ENCODE measurements at places on chromosomes 4 and X.

GRCh38 chr4:15792974-15793373 is 14.8 kb downstream of the CD38 start:
- no peak for DNase-seq

GRCh38 chr4:147839200-147839599 is 107.3 kb downstream of the ARHGAP10 start:
- no peak for DNase-seq

DNA sequence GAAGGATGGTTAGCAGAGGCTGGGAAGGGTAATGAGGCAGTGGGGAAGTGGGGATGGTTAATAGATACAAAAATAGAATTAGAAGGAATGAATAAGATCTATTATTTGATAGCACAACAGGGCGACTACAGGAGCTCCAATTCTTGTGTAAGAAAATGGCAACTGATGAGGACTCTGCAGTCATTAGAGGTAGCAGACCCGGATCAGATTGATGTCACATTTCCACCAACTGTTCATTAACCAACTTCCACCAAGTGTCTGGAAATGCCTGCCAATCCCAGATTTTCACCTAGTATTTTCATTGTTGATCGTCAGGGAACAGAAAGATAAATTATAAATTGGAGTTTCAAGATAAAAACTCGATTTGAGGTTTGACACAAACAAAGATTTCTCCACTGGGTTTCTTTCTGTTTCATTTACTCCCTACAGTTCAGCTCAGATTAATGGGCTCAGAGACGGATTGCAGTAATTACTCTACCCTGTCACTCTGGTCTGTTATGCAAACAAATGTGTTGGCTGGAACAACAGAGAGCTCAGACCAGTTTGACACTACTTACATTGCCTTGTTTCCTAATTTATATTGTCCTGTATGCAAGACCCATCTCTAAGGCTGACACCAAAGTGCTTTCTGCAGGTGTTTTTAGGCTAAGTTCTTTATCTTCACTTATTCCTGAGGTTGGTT is 909.2 kb upstream of the PRKX start:
- no peak for DNase-seq

DNA sequence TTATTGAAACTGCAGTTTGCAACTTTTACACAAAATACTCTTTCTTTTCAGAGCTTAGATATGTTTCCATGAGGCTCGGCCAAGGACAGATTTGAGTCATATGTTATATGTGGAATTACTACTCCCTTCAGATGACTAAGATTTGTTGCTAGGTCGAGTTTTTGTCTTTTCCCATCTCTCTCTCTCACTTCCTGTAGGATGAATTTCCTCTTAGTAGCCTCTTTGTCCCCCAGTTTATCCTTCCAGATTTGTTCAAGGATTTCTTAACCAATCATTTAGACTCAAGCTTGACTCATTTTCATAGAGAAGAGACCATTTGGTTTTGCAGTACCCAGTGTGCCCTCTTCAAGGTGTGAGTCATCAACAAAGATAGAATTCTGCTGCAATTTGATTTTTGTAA is 209.2 kb downstream of the GLUD2 start:
- peak; percentile 15 for DNase-seq

DNA sequence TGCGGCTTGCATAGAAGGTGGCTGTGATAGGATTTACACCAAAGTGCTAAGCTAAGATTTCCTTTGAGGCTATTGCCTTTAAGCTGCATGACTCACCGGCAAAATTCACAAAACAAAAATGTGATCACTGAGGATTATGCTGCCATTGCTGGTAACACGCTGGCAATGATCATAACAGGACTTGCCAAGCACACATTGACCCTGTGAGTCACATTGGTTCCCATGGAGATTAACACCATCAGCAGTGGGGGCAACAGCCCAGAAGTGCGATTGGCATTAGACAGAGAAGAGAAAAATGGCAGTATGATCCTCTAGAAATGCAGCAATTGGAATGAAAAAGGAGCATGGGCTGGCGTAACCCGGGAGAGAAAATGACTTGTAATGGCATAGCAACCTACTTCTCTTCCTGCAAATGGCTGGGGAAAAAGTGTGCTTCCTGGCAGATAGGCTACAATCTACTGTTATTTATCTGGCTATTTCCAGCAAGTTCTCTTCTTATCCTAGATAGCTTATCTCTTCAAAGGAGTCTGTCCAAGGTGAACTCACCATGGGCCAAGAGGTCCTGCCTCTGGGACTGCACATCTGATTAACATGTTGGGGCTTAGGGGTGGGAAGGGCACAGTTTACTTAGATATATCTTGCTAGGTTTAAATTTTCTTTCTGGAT is 314.2 kb upstream of the IGFBP7 start:
- DNase-seq: peak; percentile 95

DNA sequence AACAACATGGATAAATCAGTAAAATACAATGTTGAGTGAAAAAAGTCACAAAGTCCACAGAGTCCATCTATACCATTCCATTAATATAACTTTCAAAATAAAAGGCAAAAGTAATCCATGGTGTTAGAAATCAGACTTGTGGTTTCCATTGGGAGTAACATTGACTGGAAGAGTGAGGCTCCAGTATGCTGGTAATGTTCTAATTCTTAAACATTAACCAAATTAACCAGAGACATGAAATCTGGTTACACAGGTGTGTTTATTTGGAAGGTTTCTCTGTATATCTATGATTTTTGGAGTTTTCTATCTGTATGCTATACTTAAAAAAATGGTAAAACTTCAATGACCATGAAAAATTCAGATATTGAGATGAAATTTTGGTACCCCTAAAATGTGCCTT is 42.6 kb downstream of the SULT1B1 start:
- no peak for DNase-seq

- DNase-seq: no peak
Measured at GRCh38 chr4:159106636-159107035, 3.8 kb downstream of the RAPGEF2 start.

- DNase-seq: peak; percentile 74
Measured at GRCh38 chrX:115367455-115367854, 77.9 kb downstream of the LUZP4 start.

- DNase-seq: no peak
Measured at GRCh38 chrX:1493877-1494510, 41.3 kb upstream of the ASMTL start.

DNA sequence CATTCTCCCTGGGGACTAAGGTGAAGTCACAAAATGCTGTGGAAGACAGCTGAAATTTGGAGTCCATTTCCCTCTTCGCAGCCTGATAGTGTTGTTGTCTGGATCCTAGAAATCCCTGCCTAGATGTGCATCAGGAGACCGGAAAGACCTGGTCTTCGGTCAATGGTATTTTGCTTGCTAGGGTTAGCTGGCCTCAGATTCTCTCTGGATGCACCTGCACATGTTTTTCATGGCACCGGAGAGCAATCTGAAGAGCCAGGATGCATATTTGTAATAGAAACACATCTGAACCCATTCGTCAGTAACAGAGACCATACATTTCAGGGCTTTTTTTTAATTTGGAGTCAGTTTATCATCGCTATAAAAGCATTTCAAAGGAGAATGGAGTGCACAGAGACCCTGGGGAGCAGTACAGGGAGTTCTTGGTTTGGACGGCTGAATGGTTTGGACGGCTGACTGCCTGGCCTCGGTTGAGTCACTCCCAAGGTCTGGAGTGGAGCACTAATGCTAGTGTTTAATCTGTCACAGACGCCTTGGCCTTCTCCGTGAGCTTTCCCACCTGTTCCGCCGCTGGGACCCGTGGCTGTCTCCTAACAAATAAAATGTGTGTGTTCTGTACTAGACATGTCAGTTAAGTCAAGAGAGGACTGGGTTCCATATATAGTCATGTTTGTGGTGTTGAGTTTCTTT is 7.5 kb upstream of the PDLIM3 start:
- no peak for DNase-seq

- no peak for DNase-seq
Measured at GRCh38 chr4:44558031-44558605, 93.3 kb downstream of the YIPF7 start.

DNA sequence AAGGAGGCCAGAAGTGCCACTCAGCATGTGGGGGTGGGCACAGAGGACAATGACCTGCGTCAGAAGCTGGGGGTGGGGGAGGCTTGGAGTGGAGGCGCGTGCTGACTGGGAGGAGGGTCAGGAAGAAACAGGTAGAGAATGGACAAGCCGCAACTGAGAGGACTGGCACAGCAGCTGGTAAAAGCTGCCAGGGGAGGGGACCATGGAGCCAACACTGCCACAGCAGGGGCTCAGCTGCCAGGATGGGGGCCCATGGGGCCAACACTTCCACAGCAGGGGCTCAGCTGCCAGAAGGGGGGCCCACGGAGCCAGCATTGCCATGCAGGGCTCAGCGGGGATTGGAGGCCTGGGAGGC is 19.1 kb downstream of the RNF212 start:
- no peak for DNase-seq

- no peak for DNase-seq
Measured at GRCh38 chr4:6990661-6991060, 52.5 kb upstream of the TADA2B start.

- no peak for DNase-seq
Measured at GRCh38 chr4:134393592-134393991, 192.0 kb upstream of the PABPC4L start.

GRCh38 chr4:184313058-184313581 is 95.4 kb upstream of the ENPP6 start:
- no peak for DNase-seq

DNA sequence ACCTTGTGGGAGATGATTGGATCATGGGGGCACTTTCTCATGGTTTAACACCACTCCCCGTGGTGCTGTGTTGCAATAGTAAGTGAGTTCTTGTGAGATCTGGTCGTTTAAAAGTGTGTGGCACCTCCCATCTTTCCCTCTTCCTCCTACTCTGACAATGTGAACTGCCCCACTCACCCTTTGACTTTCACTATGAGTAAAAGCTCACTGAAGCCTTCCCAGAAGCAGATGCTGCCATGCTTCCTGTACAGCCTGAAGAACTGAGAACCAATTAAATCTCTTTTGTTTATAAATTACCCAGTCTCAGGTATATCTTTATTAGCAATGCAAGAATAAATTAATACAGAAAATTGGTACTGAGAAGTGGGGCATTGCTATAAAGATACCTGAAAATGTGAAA is 509.6 kb upstream of the CT83 start:
- no peak for DNase-seq
